ENCODE measurements at places on chromosomes 4 and X. TPM values are rescaled to one million over a fixed set of nuclear protein-coding genes. Genes with fewer than 3 reads are reported as not detected.

COX7B gene
- 298 TPM for total RNA-seq

IL2 gene
- 0.84 TPM for total RNA-seq

DUX4 gene
- total RNA-seq: not detected

SSX4 gene
- total RNA-seq: not detected

MTTP gene
- total RNA-seq: not detected

SLC49A3 gene
- 0.35 TPM for total RNA-seq

ZDHHC9 gene
- total RNA-seq: 4.2 TPM

RTL9 gene
- not detected for total RNA-seq

GRCh38 chr4:168920441-168921065 is 89.5 kb downstream of the CBR4 start:
- DNase-seq: no peak

GRCh38 chr4:123555233-123555806 is 158.7 kb downstream of the SPRY1 start:
- DNase-seq: no peak

- DNase-seq: no peak
These were observed 112.9 kb upstream of the GPRIN3 start for GRCh38 chr4:89420507-89420906.

DNA sequence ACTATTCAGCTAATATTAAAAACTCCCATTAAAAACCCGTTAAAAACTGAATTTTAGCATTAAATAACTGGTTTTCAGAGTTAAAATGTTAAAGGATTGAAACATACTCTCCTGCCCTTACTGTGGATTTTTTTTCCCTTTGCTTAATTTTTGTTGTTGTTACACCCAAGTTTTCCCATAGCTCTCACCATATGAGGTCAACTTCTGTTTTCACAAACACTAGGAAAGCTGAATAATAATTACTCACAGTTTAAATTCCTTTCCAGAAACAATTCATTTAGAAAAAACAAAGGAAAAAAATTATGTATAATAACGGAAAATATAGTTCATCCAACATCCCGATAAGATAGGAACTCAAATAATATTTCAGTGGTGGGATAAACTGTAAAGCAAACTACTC is 129.0 kb downstream of the PPP3CA start:
- DNase-seq: no peak

GRCh38 chr4:171650543-171650942 is 162.7 kb upstream of the GALNTL6 start:
- DNase-seq: no peak

DNA sequence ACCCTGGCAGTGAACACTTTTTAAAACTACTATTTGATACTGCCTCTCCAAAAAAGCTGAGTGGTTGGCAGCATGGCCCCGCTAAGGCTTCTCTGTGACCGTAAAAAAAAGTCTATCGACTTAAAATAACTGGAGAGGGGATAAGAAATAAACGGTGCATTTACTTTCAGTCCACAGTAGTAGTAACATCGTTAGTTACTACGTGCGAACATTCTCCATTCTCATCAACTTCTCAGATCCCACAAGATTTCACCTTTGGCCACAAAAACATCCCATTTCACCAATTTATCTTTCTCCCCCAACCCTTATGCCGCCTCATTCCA is 524 bp upstream of the EXOSC9 start:
- DNase-seq: no peak

DNA sequence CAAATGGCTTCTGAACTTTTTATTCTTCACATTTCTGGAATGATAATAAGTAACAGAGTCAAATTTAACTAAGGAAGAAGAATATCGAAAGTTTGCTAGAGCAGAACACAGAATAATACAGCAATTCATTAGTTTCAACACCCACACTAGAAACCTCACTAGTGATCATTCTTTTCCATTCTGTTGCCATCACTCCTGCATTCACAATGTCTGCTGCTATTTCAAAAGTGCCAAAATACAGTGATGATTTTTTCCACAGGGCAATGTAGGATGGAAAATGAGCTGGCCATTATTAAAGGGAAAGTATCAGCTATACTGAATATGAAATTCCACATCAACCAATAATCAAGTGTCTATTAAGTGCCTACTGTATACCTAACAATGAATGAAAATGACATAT is 186.7 kb downstream of the USP46 start:
- DNase-seq: no peak

- DNase-seq: no peak
These were observed 119.2 kb downstream of the EFNB1 start for GRCh38 chrX:68947882-68948605.

GRCh38 chr4:83932750-83933391 is 397.0 kb downstream of the GPAT3 start:
- DNase-seq: no peak

- no peak for DNase-seq
These were observed 59.2 kb upstream of the ZC4H2 start for GRCh38 chrX:65035446-65035770.

DNA sequence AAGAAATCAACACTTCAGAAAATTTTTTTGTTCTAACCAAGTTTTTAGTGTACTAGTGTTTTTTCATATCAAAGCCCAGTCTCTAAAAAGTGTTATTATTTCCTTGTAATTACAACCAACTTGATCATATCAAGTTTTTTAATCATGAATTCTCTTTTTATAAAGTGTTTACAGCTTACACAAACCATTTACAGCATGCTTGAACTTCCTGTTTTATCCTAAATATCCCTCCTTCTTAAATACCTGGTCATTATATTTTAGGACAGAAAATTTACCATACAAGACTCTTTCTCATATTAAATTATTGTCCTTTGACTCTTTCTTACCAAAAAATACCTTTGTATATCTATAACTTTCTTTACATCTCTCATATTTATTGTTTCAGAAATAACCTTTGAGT is 89.4 kb upstream of the NPY2R start:
- no peak for DNase-seq
